ENCODE measurements at places on chromosomes 4 and X.

DNA sequence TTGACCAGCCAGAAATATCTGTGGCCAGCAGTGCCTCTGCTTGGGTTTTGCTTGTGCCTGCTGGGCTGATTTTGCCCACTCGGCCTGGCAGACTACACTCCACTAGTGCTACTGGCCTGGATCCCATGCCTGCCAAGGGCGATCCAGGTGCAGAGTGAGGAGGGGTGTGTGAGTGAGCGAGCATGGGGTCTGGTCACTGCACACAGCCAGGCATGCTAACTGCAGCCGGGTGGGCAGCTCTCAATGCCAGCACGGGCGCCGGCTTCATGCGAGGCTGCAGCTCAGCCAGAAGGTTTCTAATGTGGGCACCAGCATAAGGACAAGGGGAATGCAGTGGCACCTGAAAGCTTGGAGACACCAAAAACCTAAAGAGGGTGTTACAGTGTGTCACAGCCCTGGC, 1161.4 kb downstream of the FSTL5 start:
- no peak for DNase-seq

GRCh38 chrX:13786048-13786447, 30.8 kb downstream of the GPM6B start:
- no peak for DNase-seq

GRCh38 chrX:149539283-149540130, 1.3 kb upstream of the EOLA1 start:
- DNase-seq: peak; percentile 93

DNA sequence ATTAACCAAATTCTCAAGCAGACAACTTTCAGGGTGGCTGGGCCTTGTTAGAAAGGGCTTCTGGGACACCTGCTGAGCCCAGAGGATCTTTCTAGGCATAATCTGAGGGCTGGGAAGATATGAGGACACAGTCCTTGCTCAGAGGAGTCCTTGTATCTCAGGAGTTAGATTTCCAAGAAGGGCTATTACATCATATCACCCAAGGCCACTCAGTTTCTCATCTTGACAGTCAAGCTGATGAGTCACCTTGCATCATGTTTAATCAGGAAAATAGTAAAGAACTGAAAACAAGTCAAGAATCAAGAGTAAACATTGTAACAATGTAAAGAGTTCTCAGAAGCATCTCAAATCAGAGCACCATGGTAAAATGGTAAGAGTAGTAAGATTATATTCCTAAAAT, 4.0 kb downstream of the PCYT1B start:
- DNase-seq: no peak

GRCh38 chr4:134320048-134320447, 118.5 kb upstream of the PABPC4L start:
- DNase-seq: no peak

- DNase-seq: no peak
Observed at GRCh38 chr4:116082808-116083366, 969.5 kb upstream of the NDST4 start.

DNA sequence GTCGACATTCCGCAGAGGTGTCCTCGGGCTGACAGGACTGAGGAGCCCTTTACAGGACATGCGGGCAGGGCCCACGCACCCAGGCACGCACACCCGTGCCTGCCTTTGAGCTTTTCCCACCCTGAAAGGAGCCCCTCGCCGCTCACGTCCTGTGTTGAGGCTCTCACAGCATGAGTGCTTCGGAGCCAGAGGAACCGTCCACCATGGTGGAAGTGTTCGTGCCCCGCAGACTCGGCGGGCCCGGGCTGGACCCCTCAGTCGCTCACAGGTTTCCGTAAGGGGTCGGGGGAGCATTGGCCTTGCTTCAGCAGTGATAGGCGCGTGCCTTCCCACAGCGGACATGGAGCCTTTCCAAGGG, 36.9 kb downstream of the PIGG start:
- no peak for DNase-seq

- DNase-seq: no peak
Observed at GRCh38 chr4:147737623-147738022, 5.7 kb downstream of the ARHGAP10 start.

GRCh38 chrX:68163441-68163840, 269.9 kb downstream of the OPHN1 start:
- no peak for DNase-seq

DNA sequence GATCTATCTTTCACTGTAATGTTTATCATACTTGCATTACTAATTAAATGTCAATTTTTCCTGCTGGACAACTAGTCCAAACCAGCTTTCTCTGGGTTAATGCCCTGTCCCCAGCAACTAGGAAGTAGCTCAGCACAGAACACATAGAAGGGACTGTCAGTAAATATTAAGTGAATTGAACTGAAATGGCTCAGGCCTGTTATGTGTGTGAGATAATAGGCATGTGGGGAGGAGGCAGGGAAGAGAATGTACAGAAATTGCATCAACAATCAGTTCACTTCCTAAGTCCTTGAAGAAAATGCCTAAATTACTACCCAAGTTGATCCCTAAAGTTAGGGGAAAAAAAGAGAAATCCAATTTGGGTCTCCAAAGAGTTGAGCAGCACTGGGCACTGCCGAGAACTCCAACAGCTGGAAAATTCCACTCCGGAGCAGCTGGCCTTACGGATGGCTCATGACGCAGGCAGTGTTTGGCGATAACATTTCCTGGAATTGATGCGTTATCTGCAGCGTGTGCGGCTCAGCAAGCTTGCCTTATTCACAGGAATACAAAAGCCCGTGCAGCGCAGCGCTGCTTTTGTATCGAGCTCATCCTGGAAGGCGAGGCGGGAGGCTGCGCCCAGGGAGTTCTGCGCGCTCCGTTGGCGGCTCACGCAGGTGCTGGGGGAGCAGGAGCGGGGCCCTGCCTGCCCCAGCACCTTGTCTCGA, 297.3 kb upstream of the LCORL start:
- DNase-seq: no peak

- no peak for DNase-seq
Observed at GRCh38 chr4:106370214-106370613, 1.6 kb upstream of the GIMD1 start.

DNA sequence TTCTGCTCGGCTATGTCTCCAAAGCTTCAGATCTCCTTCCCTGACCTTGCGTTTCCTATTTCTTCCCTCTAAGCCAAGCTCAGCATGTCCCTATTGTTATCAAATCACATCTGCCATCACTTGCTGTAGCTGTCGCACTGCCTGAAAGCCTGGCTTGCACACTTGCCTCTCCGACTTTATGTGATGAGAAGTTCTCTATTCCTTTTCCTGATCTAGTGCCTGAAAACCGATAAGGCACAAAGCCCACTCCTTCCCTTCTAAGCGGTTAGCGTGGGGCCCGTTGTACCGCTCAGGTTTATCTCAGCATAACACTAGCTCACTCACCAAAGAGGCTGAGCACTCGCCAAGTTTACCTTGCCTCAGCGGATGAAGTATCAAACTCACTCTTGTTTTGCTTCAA, 816 bp downstream of the NMU start:
- DNase-seq: no peak

- DNase-seq: peak; percentile 58
Observed at GRCh38 chr4:152534541-152535359, 1.1 kb downstream of the FBXW7 start.

DNA sequence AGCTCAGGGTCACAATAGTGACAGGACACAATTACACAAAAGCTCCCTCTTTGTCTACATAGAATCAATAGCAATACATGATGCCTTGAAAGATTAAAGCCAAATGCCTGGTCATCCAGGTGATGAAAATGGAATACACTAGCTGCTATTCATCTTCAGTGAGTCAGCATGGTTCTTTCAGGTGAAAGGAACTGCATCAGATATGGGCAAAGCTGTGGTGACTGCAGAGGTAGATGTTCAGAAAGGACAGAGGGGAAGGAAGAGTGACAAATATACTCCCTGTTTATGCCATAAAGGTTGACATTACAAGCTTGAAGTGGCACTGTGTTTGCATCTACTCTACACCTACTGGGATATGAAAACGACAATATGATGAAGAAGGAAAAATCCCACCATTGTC, 20.0 kb upstream of the FTHL17 start:
- no peak for DNase-seq

DNA sequence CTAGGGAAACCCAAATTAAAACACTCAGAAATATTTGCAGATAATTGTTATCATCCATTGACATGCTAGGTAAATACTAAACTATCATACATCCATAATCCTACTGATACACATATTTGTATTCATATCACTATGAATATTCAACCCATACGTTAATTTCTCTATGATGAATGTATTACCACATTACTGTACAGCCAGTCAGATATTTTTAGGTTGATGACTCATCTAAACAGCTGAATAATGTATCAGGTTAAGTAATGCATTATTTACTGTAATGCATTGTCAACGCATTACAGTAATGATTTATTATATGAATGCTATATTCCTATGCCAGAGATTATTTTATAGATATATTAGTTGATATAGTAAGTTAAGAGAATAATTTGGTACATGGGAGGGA, 37.1 kb downstream of the VEGFC start:
- no peak for DNase-seq

DNA sequence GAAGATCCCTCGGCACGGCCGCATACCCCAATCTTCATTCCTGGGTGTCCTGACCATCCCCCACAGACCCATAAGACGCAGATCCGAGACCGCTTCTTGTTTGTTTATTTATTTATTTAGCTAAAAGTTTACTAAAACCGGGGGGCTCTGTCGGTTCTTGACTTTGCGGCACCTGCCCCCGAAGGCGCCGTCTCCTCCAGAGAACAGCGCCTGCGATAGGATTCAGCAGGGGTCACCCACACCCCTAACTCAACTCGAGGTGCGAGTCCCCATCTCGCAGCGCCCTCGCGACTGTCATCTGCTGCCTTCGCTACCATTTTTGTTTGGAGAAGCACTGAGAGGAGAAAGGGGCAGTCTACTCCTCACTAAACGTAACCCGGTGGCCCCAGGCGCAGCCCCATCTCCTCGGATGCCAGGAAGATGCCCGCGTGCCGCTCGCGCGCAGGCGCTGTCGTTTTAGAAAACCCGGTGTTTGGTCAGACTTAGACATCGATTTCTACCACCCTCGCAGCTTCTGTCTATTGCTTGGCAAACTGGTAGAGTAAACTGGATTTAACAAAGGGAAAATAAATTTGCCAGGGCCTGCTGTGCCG, 18.9 kb upstream of the GPR101 start:
- DNase-seq: peak; percentile 17

- DNase-seq: no peak
Observed at GRCh38 chrX:27893871-27894270, 86.1 kb downstream of the MAGEB10 start.

DNA sequence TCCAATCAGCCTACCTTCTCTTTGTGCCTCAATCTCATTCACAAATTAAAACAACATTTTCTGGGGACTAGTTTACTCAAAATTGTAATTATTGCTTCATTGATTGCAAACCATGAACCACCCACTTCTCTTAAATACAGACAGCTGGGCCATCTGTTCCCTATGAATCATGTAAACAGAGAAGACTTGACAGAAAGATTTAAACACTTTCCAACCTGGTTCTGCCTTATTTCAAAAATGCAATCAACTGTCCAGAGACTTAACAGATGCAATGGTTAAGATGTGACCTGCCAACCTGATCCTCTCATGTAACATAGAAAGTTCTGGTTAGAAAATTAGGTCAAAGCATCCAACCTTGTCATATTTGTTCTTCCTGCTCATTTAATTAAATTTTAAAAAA, 20.8 kb upstream of the SERTM2 start:
- DNase-seq: no peak

DNA sequence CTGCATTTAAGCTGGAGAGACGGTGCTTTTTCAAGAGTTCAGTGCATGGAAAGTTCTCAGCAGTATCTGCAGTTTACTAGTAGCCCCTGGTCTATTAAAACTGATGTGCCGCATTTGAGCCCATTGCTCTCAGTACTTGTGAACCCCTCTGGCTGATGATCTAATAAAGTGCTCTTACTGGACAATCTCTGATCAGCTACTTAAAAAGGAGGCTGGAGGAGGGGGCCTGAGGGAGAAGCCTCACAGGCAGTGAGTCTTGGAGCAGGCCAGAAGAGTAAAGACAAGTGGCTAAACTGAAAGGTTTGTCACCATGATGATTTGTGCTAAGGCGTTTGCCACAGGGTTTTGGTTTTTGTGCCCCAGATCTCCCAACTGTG, 138.5 kb downstream of the ARX start:
- no peak for DNase-seq

DNA sequence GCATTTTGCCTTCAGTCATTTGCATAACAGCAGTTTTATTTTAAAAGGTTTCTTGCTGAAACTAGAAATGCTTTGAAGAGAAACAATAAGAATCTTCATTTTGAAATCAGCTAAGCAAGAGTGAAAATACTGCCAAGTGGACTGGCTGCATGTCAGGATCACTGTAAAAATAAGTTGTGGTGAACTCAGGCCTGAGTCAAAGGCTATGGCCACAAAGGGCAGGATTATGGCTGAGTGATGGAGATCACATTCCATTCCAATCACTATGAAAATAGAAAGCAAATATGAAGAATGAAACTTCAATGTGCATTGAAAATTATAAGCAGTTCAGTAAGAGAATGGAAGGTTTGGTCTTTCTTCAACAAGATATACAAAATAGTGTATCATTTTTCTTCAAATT, 224.5 kb downstream of the PCDH18 start:
- DNase-seq: no peak

DNA sequence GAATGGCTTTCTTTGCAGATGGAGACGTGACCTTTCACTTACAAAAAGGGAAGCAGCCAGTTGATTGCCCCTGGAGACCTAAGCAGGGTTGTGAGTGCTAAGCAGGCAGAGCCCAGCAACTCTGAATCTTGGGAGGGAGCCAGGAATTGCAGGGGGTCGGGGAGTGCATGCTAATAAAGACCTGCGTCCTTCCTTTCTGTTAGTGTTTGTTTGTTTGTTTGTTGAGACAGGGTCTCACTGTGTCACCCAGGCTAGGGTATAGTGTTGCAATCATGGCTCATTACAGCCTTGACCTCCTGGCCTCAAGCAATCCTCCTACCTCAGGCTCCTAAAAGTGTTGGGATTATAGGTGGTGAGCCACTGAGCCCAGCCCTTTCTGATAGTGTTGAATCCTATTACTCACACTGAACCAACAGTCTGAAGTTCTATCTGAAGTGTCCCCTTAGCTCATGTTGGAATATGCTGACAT, 137.4 kb downstream of the CEP135 start:
- DNase-seq: no peak

DNA sequence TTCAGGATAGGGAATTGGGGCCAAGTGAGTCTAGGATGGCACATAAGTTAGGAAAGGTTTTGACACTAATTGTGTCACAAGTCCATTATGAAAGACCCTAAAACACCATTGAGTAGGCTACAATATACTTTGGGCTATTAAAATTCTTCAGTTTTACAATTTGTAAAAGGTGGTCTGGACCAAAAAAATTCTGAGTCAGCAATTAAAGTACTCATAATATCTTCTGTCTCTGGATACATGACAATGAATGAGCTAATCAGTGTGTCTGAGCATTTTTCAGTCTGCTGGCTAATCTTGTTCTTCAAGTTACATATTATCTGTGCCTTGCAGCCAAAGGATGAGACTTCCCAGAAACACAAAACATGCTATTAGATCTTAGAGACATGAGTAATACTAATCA, 14.3 kb downstream of the ARMCX1 start:
- DNase-seq: no peak

DNA sequence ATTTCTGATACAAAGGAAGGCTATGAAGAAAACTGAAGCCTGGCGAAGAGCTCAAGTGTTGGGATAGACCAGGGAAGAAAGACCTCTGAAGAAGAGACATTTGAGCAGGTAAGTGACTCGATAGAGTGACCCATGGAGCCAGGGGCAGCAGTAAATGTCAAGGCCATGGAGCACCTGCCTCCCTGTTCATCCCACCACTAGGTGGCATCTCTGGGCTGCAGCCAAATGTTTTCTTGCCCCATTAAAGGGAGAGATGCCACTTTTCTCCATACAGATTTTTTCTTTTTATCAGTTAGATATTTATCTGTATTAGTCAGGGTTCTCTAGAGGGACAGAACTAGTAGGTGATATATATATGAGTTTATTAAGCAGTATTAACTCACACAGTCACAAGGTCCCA, 4.9 kb upstream of the ZNF81 start:
- DNase-seq: peak; percentile 66

Data from CD4-positive, alpha-beta T cell treated with Interleukin-12 subunit alpha and Interleukin-12 subunit beta, for 1 hour (primary cell).